Tibial nerve (tissue), 4 donors: ENCODE measurements at places on chromosomes 7 and 10.

- no peak for DNase-seq
- H3K27ac ChIP-seq, result no peak overlapping the region
- no peaks in the 10 kb centered on the region for H3K4me1 ChIP-seq
Observed at GRCh38 chr7:73801577-73801976, 29.2 kb upstream of the CLDN4 start.

GRCh38 chr10:119602241-119603095, 5.7 kb upstream of the TIAL1 start:
- no peak overlapping the region for H3K4me3 ChIP-seq
- H3K27me3 ChIP-seq, result no peaks in the 10 kb centered on the region
- H3K36me3 ChIP-seq, result no peaks in the 10 kb centered on the region
- no peak for DNase-seq
- peaks cover 5% of the 10 kb centered on the region for H3K4me1 ChIP-seq
- H3K27ac ChIP-seq, result no peak overlapping the region

- H3K27me3 ChIP-seq, result no peaks in the 10 kb centered on the region
- no peak overlapping the region for H3K4me3 ChIP-seq
- no peaks in the 10 kb centered on the region for H3K4me1 ChIP-seq
- no peak for DNase-seq
- no peaks in the 10 kb centered on the region for H3K36me3 ChIP-seq
Observed at GRCh38 chr7:158672975-158673374, 31.6 kb downstream of the NCAPG2 start.

DNA sequence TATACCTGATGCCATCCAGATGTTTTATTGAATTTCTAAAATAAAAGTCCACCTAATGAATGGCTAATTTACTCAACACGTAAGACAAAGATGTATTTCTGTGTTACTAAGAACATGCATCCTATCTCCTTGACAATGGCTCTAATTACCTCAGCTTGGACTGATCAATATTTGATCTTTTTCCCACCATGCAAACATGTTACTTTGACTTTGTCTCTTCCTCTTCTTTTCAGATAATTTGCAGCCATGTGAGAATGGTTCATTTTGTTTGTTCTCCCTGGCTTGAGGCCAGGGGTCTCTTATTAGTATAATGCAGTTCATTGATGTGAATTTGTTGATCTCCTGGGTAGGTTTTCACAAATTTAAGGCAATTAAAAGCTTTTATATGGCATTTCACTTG, 302.1 kb downstream of the ADK start:
- DNase-seq, result no peak
- H3K27ac ChIP-seq, result no peak overlapping the region
- no peaks in the 10 kb centered on the region for H3K36me3 ChIP-seq
- H3K4me1 ChIP-seq, result no peaks in the 10 kb centered on the region
